ENCODE measurements at places on chromosomes 6 and 20. TPM values are rescaled to one million over a fixed set of nuclear protein-coding genes. Genes with fewer than 3 reads are reported as not detected.

Gene AGER
- total RNA-seq: 1.8 TPM

DNA sequence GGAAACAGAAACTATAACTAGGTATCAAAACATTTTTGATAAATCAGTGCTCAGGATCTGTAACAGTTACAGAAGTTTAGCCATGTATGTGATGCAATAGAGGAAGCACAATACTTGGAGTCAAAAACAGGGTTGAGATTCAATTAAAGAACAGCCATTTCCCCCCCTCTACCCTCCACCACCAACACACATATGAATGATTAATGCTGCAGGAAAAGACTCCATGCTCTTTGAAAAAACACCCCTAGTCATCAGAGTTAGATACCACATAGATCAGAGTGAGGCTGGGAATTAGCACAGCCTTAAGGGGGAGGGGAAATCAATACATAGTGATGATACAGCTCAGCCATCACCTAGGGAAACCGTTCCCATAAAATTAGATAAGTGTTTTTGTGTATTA lies 108.9 kb upstream of the EMILIN3 start:
- DNase-seq: no peak

DNA sequence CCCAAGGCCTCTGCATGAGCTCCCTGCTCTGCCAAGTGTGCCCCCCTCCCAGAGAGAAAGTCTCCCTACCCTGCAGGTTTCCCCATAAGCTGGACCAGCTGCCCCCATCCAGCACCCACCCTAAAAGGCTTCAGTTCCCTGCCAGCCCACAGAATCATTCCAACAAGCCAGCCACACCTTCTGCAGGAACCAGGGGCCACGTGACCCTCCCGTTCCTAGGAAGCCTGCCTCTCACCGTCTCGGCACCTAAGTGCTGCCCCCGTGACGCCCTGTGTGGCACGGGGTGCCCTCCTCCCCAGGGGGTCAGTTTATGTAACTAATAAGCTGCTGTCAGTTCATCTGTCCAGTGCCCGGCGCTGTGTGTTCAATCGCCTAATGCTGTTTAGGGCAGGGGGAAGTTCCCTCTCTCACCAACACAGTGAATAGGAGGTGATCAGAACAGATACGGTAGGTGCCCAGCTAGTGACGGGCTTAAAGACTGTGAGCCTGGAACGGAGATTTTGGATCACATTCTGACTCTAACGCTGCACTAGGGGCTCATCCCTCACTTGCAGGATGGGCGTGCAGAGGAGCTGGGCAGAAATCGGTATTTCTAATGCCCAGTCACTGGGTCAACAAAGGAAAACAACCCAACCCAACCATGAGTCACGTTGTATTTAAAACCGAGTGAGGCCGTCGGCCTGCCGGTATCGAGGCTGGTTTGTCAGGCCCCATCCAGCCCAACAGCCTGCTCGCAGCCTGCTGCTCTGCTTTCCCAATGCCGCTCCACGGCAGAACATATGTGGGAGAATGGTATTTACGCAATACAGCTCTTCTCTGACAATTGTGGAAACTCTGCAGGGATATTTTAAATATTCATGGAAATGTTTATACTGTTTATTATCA lies 56.0 kb downstream of the RAMACL start:
- no peak for DNase-seq

DNA sequence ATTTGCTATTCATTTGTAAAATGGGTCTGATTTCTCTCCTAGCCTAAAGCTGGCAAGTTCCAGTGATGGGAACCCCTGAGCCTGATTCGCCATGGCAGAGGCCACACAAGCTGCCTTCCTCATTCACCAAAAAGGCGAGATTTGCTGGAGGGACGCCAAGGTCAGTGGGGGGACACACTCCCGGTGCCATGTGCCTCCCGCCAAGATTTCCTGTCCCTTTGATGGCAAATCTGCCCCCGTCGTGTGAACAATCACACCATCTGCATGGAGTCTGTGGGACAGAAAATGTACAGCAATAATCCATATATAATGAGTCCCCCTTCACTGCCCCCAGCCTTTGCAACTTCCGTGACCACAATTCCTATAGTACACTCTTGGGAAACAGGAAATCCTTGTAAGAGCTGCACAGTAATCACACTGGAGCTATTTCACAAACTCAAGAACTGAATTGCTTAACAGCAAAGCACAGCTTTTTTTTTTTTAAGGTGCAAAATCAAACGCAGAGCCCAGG lies 15.7 kb upstream of the IGF2R start:
- DNase-seq: peak; percentile 31

DNA sequence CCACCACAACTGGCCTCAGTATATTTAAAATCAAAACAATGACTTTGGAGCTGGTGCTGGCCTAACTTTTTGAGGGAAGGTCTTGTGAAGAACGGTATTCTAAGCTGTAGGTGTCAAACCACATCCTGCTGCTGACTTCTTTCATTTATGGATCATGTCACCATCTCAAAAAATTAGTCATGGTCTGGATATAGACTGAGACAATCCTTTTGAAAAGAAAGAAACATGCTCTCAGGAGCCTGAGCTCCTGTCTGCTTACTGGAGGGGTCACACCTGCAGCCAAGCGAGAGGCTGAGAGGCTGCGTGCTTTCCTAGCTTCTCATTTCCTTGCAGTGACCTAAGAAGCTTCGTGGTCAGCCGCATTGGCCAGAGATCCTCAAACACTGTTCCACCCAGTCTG lies 55.2 kb downstream of the TIAM2 start:
- DNase-seq: no peak
